ENCODE measurements at places on chromosomes 12 and 14.

- no peak for DNase-seq
Observed at GRCh38 chr12:67797753-67798152, 149.2 kb downstream of the DYRK2 start.

DNA sequence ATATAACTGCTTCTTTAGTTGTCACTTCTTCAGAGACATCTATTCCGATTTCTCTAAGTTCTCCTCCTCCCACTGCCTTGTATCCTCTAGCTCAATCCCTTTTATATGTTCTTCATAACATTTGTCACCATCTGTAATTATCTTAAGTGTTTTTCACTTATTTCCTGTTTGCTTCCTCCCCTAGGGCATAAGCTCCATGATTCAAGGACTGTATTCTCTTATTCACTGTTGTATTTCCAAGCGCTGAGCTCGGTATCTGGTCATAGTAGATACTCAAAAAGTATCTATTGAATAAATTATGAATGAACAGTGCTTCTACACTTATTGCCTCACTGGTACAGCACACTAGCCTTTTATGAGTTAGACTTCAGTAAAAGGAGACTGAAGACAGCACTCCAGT is 109.0 kb upstream of the TMPO start:
- no peak for DNase-seq

- DNase-seq, result no peak
Observed at GRCh38 chr14:66442953-66443571, 43.1 kb upstream of the CCDC196 start.

DNA sequence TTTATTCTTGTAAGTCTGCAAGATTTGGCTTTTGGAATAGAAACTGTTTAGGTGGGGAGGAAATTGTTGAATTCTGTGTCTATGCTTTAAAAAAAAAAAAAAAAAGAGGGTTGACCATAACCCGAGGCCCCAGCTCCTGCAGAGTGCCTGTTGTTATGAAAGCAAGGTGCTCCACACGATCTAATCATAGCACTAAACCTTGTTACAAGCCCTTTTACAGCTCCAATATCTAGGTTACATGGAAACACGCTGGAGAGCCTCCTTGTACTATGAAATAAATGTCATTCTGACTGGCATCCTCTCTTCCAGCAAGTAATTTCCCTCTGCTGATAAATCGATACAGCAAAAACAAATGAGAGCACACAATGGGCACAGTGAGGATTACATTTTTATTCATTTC is 303.1 kb upstream of the SOX5 start:
- DNase-seq, result peak; percentile 45

- peak; percentile 59 for DNase-seq
Observed at GRCh38 chr12:120529641-120530417, 871 bp upstream of the COQ5 start.

GRCh38 chr12:130436741-130437501 is 99.2 kb downstream of the PIWIL1 start:
- DNase-seq, result no peak

DNA sequence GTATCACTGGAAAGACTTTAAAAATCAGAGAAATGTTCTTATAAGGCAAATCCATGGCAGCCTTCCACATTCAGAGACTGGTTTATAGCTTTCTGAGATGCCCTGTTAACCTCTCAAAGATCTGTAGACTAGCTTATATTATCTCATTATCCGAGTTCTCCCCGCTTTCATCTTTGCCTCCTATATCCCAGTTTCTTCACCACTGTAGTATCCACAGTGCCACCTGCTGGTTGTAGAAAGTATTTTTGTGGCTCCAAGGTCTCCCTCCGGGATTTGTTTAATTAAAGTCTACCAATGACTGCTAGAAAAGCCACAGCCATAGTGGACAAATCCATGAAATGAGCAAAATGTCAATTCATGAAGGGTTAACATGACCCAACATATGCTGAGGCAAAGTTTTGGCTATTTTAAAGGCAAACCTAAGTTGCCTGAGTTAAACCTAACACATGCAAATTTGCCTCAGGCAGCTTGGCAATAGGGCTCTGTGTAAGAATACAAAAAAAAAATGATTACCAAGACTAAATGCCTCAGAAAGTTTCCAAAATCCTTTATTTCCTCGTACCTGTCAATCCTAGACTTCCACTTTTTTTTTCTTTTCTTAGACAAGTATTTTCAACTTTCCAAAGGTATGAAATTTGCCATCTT is 218.8 kb upstream of the BMP4 start:
- DNase-seq, result peak; percentile 80
